Frontal cortex (tissue), 4 donors: ENCODE measurements at places on chromosomes 4 and X. TPM values are rescaled to one million over a fixed set of nuclear protein-coding genes. Genes with fewer than 3 reads are reported as not detected.

DNA sequence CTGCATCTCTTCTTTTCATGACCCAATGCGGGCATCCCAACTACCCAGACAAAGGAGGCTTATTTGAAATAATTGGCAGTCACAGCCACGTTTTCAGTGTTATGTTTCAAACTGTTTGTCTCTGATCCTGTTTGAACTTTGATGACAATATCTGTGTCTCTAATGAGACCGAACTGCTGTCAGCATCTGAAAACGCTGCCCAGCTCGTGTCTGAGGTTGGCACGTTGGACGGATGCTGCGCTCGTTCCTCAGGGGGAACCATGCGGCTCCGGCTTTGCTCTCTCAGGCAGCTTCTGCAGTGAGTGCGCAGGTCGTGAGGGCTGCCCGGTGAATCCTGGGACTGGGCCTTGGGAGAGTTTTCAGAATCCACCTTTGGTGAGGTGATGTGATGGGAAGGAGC lies 58.4 kb upstream of the SORBS2 start:
- no peak for DNase-seq

GRCh38 chrX:33138677-33139249 lies 72.6 kb downstream of the DMD start:
- DNase-seq = no peak

GRCh38 chr4:4327652-4328121 lies 37.6 kb downstream of the ZBTB49 start:
- no peak for DNase-seq

DNA sequence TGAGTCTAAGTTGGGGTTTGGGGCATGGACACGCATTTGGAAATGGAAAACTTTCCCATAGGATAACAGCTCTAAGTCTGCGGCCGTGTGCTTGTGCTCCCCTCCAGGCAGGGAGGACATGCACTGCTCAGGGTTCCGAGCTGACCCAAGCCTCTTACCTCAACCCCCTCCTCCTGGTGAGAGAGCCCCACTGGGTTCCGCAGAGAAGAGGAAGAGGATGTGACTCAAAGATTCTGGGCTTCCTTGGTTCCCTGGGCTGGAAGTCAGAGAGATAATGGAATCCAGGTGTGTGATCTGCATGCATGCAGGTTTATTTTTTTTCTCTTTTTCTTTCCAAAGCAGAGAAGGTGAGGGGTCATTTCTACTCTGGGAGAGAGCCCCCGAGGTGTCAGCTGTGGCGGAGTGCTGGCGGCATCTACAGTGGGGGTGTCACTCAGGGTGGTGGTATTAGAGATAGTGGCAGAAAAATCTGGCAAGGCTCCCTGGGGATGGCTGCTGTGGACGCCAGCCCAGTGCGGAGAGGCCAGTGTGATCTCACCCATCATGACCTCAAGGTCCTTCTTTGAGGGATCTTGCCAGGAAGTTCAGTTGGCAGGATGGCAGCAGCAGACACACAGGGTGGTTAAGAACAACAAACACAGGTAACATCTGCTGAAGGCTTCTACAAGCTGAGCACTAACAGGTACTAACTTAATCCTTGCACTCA lies 168.7 kb upstream of the HAND2 start:
- no peak for DNase-seq

Gene SSX4
- not detected for total RNA-seq

Gene PJA1
- 146 TPM for total RNA-seq

- DNase-seq = no peak
These were observed 165.3 kb upstream of the PPP1R2C start for GRCh38 chrX:42943051-42943974.

- no peak for DNase-seq
These were observed 78.3 kb downstream of the CLDN22 start for GRCh38 chr4:183241721-183242151.

- DNase-seq = no peak
These were observed 48.7 kb downstream of the FGFRL1 start for GRCh38 chr4:1060121-1060520.

GRCh38 chr4:183657564-183657963 lies 1.4 kb downstream of the RWDD4 start:
- DNase-seq = no peak
